ENCODE measurements at places on chromosomes 1 and 21.

DNA sequence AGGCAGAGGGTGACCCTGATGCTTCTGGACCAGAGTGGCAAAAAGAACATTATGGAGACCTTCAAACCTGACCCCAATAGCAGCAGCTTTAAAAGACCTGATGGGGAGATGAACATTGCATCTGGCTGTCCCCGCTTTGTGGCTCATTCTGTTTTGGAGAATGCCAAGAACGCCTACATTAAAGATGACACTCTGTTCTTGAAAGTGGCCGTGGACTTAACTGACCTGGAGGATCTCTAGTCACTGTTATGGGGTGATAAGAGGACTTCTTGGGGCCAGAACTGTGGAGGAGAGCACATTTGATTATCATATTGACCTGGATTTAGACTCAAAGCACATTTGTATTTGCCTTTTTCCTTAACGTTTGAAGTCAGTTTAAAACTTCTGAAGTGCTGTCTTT is 45.8 kb downstream of the TRAF5 start:
- no peak for DNase-seq

GRCh38 chr1:53603431-53603830 is 135.5 kb downstream of the GLIS1 start:
- DNase-seq = no peak

DNA sequence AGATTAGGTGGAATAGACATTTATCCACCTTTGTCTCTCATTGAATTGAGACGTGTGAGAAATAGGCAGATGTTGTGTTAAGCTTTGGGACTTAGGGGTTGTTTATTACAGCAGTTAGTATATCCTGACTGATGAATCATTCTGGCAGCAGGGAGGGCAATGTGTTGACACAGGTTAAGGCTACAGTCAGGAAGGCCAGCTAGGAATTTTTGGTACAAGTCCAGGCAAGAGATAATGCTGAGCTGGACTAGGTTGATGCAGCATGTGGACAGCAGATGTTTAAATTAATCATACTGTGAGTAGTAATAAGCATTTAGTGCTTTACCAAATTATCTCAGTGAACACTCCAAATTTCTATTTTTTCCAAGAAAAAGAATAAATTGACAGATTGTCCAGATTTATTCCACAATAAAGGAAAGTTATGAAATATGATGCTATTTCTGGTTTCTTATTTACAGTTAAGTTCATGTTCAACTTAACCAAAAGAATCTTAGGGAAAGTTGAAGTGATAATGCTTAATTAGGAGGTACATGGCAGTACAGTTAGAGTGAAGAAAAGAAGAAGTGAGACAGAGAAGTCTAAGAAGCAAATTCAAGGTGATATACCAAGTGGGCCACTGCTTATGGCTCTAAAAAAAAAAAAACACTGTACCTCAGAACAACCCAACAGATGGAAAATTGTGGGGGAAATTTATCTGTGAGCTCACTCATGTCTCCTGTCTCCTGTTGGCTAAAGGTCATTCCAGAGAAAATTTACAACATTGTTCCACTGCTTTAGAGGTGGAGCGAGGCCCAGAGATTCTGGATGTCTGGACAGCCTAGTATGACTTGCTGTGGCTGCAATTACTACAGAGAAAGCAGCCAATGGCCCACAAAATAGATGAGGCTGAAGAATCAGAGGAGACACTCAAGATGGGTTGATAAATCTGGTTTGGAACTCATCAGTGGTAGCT is 102.7 kb upstream of the C21orf91 start:
- DNase-seq = no peak

DNA sequence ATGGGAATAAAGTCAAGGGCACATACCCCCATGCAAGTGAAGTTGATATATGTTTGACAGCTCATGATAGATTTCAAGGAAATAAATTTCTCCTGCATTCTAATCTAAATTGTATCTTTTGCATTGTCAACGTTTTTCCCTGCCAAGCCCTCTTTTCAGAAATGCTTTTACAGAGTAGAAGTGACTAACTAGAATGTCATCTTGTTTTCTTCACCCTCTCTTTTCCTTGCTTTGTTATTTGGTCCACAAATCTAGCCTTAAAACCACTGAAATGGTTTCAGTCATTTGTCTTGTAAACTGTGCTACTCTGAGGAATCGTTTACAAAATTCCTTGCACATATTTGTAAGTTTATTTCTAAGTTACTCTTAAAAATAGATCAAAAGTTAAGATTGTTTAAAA is 600.8 kb upstream of the CXADR start:
- no peak for DNase-seq

DNA sequence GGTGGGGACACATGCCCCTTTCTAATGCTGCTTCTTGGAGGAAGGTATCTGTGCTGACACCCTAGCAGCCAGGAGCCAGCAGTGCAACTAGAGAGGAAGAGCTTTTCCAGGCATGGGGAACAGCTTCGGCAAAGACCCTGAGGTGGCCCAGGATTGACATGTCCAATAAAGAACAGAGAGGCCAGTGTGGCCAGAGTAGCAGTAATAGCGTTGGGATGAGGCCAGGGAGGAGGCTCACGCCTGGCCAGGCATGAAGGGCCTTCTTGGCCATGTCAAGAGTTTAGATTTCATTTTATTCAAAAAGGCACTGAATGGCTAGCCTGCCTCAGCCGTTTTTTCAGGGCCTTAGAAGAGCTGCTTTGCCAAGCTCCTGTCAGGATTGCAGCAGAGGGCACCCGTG is 16.3 kb upstream of the ADAMTSL4 start:
- no peak for DNase-seq

DNA sequence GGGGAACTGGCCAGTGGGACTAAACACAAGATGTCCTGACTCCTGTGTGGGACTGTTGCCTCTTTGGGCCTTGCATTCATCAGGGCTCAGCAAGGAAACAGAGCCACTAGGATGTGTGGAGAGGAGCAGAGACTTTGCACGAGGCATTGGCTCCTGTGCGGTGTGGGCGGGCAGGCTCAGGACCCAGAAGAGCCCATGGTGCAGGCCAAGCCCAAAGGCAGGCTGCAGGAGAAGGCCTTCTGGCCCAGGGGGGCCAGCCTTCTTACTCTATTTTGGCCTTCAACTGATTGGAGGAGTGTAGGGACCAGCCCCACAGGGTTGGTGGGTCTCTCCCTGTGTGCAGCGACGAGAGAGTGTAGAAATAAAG is 23.5 kb downstream of the LRRC3 start:
- DNase-seq = no peak

DNA sequence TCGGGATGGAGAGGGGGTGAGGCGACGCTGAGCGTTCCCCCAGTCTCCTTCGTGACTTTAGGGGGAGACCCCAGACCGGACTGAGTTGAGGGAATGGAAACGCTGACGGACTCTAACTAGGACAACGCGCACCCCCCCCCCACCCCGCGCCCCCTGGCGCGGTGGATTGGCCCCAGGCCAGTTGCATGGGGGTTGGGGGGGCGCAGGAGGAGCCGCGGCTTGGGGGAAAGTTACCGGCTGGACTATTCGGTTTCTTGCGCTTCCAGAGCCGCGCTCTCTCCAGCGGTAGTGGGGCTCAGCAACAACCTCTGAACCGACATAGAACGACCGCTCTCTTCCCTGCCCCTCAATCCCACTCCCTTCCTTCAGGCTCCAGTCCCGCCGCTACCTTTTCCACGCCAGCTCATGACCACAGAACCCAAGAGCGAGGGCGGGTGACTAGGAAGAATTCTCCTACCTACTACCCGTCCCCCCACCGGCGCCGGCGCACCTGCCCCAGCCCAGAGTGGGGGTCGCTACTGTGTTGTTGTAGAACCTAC is 694 bp downstream of the ZBTB7B start:
- DNase-seq = peak; percentile 18

DNA sequence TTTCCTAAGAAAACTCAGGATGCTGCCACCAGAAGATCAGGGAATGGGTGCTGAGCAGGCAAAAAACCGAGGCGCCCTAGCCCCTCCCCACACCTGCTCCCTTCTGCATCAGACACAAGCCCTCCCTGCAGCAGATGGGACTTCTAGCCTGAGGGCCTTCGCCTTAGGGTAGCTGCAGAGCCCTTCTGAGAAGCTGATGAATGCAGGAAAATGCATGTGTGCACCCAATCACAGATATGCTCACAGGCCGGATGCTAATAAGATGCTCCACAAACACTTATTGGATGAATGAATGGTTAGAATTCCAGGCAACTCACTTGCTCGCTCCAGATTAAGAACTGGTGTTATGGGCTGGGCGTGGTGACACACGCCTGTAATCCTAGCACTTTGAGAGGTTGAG is 6.8 kb upstream of the C1orf210 start:
- no peak for DNase-seq

DNA sequence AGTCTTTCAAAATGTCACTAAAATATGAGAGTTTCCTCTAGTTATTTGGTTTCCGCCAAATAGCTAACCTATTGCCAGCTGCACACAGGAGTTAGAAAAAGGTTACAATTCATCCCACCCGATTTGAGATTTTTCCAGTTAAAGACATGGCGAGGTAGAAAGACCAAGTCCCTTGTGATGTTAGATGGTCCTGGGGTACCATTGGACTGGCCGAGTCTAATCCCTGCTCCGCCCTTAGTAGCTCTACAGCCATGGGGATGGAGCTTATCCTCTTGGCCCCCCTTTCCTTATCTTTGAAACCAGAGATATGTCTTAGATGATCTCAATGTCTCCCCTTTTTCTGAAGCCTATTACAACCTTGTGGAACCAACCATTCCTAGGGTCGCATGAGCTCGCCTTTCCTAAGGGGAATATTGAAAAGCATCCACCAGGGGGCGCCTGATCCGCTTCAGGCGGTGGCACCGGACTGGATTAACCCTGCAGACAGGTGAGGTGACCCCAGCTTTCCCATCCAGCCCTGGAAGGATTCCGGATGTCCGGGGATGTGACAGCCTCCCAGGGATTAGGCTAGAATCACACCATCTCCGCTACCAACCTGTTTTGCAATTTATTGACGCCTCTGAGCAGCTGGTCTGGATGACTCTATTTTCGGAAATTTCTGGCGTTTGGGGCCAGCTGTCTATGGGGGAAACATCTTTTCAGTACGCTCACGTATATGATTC is 68.3 kb upstream of the SIM2 start:
- peak; percentile 53 for DNase-seq

DNA sequence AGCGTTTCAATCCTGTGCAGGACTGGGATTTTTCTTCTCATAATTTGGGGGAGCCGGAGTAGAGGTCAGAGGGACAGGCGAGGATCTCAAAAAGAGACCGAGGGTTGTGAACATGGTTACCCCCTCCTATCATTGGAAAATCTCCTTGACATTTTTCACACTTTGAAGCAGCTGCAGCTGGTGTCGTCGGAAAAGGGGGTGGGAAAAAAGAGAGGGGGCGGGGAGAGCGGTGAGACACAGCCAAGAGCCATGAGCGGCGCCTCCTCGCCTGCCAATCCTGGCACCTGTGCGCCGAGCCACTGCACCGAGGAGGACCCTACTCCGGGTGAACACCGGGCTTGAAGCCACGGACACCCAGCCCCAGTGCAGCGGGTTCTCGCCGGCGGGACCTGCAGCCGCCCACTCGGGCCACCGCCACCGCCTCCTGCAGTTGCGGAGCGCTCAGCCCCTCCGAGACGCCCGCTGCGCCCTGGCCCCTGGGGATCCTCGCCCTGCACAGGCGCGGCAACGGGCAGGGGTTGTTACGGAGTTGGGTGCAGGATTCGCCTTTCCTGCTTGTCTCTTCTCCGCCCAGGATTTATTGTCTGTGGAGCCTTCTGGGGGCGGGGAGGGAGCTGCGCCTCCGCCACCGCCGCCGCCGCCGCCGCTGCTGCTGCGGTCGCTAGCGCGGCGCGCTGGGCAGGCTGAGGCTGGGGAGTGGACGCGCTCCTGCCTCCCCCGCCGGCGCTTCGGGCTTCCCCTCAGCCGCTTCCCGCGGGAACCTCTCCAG is at the start of gene LRRC7:
Gene LRRC7, plus strand, starts transcription at position 271 of the 769 bp plus-strand sequence. CDS start 718 bp downstream, outside the sequence.
- DNase-seq = peak; percentile 5

GRCh38 chr1:31259746-31260145 is 20.1 kb upstream of the NKAIN1 start:
- DNase-seq = no peak

- DNase-seq = no peak
Observed at GRCh38 chr1:7177021-7177420, 391.8 kb downstream of the CAMTA1 start.

GRCh38 chr1:228465141-228465540 is 22.0 kb upstream of the RNF187 start:
- DNase-seq = no peak

- DNase-seq = peak; percentile 29
Observed at GRCh38 chr1:33061834-33062233, 19.1 kb upstream of the AZIN2 start.

GRCh38 chr1:35707601-35708440 is 10.9 kb downstream of the C1orf216 start:
- DNase-seq = peak; percentile 48

GRCh38 chr1:107952989-107953388 is 12.0 kb downstream of the VAV3 start:
- DNase-seq = peak; percentile 33

DNA sequence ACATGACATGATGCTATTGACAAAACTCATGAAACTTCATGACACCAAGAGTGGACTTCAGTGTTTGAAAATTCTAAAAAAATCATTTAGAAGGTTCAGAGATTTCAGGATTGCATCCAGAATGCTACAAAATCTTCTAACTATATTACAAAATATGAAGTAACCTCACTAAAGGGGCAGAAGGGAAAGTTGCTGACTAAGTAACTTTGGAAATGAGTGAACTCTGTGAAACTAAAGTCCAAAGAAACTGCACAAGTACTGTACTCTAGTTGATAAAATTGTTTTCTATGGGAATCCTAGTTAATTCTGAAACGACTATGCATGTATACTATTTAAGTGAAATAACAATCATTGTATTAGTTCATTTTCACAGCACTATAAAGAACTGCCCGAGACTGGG is 184.4 kb downstream of the LYPLAL1 start:
- no peak for DNase-seq

GRCh38 chr1:10835822-10836421 is 39.5 kb upstream of the CASZ1 start:
- peak; percentile 1 for DNase-seq

DNA sequence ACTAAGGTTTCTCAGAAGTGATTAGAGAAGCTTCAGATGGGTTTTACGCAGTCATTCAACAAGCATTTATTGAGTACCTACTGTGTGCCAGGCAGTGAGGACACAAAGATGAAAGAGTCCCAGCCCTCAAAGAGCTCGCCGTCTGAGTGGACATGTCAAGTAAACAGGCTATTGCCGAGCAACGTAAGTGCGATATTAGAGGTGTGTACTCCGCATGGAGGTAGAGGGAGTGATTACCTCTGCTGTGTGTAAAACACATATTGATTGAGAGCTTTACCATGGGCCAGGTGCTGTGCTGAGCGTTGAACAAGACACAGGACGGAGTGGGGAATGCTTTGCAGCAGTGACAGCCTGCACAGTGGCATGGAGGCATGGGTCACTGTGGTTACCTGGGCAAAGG is 49.5 kb upstream of the GPR37L1 start:
- DNase-seq = no peak

- DNase-seq = no peak
Observed at GRCh38 chr1:221521686-221522085, 220.2 kb downstream of the DUSP10 start.

- no peak for DNase-seq
Observed at GRCh38 chr1:156516821-156517220, 16.2 kb upstream of the MEF2D start.

GRCh38 chr1:182617734-182618351 is 13.7 kb upstream of the RGS16 start:
- DNase-seq = no peak

GRCh38 chr1:167412072-167412471 is 106.3 kb downstream of the CD247 start:
- no peak for DNase-seq

- no peak for DNase-seq
Observed at GRCh38 chr1:14460173-14460572, 138.3 kb upstream of the KAZN start.
